ENCODE measurements at places on chromosomes 1 and 21.
A peak's percentile ranks its signal among the peaks of the same experiment; 100 is the strongest.

GRCh38 chr1:29638281-29638680 is 402.0 kb downstream of the PTPRU start:
- DNase-seq: peak; percentile 2

GRCh38 chr1:202281316-202282024 is 60.3 kb downstream of the UBE2T start:
- no peak for DNase-seq

- no peak for DNase-seq
Observed at GRCh38 chr1:225355863-225356262, 72.0 kb downstream of the LBR start.

DNA sequence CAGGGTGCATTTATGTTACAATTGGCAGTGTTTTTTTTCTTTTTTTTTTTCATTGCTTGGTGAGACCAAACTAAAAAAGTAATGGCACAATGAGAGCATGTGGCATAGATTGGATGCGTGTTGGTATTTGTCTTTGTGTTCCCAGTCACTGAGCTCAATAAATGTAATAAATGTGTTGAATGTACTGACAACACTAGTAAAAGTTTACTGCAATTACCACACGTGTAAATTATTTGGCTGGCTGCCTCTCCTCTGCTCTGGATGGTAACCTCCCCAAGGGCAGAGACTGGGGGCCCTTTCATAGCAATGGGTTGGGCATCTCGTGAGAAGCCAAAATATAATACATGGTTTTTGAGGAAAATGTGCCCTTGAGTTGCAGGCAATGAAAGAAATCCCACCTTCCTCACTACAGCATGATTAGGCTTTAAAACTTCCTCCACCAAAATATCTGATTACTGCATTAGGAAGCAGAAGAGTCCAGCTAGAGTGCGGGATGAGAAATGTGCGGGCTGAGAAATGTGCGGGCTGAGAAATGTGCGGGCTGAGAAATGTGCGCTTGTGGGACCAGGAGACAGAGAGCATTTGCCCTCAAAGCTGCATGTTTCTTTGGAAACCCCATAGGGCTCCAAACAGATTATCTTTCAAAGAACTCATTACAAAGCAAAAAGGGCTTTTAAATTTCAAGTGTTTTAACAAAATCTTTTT is 58.5 kb downstream of the CDC7 start:
- DNase-seq: no peak

DNA sequence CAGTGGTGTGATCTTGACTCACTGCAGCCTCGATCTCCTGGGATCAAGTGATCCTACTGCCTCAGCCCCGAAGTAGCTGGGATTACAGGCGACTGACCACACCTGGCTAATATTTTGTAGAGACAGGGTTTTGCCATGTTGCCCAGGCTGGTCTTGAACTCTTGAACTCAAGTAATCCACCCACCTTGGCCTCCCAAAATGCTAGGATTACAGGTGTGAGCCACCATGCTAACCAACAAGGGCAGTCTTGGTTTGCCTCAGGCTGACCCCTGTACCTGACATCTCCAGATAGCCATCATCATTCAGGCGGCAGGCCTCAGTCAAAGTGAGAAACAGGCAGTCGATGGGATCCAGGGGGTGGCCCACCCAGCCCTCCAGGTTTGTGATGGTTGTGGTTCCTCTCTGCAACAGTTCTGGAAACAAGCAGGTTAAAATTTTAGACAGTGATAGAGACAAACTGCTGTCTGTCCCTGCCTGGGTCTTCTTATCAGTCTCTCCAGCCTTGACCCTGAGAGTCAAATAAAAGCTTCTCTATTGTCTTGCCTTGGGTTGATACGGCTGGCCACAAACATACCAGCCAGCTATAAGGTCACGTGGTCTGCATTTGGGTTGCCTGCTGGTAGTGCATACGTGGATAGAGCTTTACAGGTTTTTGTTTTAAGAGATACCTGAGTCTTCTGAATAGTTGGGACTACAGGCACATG is 26.8 kb downstream of the UROD start:
- DNase-seq: no peak

- DNase-seq: no peak
Observed at GRCh38 chr21:39863111-39863510, 4.1 kb upstream of the PCP4 start.

- DNase-seq: no peak
Observed at GRCh38 chr1:212596798-212597197, 11.8 kb upstream of the ATF3 start.

DNA sequence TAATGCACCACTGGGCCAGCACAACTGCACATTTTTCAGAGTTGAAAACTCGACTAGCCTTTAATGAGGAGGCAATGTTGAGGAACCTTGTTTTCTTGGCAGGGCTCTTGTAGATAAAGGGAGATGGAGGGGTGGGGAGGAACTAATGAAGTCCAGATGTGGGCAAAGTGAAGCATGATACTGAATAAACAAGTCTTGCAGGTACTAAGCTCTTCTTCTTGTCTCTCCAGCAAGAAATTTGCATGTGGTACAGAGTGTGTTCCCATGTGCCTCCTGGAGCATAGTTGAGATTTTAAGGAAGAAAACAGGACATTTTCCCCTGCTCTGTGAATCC is 47.0 kb downstream of the PLPP3 start:
- no peak for DNase-seq

GRCh38 chr1:82391712-82392111 is 591.0 kb downstream of the ADGRL2 start:
- no peak for DNase-seq

DNA sequence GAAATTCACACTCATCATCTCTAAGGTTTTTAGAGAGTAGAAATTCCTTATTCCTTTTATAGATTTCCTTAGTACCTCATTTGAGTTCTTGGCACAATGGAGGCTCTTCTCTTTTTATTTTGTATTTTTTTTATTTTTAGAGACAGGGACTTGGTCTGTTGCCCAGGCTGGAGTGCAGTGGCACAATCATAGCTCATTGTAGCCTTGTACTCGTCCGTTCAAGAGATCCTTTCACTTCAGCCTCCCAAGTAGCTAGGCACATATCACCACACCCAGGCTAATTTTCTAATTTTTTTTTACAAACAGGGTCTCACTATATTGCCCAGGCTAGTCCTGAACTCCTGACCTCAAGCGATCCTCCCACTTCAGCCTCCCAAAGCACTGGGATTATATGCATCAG is 29.6 kb downstream of the RGL1 start:
- no peak for DNase-seq

DNA sequence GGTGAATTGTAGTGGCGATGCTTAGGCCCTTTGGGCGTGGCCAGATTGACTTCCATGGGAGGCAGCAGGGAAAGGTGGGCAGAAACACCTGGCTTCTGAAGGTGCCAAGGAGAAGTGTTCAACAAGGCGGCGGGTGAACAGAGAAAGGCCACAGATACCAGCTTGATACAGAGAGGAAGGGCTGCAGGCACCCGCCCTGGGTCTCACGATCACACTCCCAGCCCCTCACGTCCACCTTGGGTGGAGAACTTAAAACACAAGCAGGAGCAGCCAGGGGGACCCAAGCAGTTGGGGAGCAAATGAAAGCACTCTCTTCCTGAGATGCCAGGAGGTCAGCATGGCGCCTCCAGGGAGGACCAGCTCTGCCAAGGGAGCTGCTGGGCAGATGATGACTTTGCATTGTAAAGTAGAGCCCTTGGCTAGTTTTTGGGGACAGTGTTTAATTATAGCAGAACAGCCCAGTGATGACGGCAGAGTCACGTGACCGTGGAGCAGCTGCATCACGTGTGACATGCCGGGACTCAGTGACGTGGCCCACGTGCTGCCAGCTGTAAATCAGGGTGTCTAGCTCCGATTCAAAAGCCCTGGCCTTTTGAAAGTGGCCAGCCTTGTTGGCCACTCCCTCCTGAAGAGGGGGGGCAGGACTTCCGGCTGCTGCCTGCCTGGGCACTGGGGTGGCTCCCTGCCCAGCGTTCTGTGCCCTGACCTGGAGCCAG is 19.0 kb downstream of the SLC37A1 start:
- DNase-seq: peak; percentile 60

DNA sequence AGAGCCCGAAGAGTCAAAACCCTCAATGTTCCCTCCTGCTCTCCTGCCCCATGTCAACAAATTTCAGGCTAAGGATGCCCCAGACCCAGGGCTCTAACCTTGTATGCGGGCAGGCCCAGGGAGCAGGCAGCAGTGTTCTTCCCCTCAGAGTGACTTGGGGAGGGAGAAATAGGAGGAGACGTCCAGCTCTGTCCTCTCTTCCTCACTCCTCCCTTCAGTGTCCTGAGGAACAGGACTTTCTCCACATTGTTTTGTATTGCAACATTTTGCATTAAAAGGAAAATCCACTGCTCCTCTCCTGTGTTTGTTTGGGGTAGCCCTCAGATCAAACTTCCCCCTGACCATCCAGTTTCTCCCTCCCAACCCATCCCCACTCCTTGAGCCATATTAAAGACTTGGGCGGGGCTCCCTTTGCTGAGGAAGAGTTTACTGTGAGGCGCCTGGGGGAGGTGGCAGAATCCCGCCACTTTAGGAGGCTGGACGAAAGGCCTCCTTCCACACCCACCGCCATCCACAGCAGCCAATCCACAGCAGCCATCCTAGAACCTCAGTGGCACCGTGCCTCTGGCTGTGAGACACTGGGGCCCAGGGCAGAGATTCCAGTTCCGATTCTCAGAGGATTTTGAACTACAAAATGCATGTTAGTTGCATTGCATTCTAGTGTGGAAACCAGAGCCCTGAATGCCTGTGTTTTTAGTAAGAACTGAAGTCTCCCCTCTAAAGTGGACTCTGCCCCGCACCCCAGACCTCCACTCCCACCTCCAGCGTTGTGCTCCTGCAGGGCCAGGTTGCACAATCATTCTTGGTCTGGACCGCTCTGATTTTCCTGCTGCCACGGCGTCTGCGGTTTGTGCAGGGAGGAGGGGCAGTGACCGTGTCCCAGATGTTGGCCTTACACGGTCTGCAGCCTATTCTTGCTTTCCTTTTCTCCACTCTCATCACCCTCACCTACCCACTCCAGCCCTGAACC is 3.0 kb downstream of the OLFML3 start:
- no peak for DNase-seq

- no peak for DNase-seq
Observed at GRCh38 chr1:21909787-21910503, 27.2 kb downstream of the HSPG2 start.

DNA sequence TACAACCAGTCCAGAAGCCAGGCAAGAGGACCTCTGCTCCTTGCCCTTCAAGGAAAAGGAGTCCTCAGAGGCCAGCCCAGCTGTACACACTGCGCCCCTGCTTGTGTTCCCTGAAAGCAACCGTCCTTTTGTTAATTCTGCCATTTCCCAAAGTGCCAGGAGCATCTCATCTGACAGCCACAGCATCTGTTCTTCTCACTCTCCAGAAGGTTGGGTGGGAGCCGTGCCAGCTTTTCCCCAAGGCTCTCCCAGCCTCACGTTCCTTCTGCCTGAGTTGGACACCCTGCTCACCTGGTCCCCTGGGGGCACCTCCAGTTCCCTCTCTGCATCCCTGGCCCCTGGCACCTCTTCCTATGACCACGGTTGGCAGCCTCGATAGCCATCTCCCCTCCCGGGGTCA is 10.5 kb upstream of the CNTN2 start:
- DNase-seq: no peak

- DNase-seq: no peak
Observed at GRCh38 chr21:45277101-45278045, 10.3 kb downstream of the POFUT2 start.

- DNase-seq: no peak
Observed at GRCh38 chr1:189782295-189782694, 695.4 kb downstream of the BRINP3 start.

DNA sequence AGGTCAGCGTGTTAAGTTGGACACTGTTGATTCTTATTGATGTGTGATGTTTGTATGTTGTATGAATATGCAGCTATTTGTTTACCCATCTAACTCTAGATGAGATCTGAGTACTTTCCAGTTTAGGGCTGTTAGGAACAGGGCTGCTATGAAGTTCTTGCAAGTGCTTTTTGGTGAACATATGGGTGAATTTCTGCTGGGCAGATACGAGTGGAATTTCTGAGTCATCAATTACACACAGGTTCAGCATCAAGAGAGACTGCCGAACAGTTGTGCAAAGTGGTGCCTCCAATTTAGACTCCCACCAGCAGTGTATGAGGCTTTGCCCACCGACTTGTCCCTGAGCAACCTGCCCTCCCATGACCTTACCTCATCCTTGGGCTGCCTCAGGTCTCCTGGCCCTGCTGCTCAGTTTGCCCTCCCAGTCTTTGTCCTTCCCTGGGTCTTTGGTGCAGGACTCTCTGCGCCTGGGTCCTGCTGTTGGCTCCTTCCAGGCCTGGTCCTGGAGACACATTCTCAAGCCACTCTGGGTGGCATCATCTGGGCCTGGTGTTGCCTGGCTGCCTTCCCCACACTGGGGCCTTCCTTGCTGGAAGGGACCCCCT is 343.6 kb downstream of the PTPRU start:
- DNase-seq: no peak
